ENCODE measurements at places on chromosomes 2 and 18. TPM values are rescaled to one million over a fixed set of nuclear protein-coding genes. Genes with fewer than 3 reads are reported as not detected.

DNA sequence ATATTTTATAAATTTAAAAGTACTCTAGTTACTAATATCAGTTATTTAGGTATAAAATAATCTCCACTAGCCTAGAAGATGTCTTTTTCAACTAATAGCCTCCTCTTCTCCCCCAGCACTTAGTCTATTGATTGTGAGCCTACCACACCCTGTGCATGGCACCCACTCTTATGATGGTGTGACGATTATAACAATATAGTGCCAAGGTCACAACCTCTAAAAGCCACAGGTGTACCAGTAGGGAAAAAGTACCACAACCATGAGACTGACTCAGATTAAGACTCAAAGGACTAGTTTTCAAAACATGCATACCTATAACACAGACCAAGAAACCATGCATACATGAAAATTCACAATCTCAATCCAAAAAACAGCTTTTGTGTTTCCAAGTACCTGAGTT is 27.6 kb downstream of the THADA start:
- DNase-seq: no peak

DNA sequence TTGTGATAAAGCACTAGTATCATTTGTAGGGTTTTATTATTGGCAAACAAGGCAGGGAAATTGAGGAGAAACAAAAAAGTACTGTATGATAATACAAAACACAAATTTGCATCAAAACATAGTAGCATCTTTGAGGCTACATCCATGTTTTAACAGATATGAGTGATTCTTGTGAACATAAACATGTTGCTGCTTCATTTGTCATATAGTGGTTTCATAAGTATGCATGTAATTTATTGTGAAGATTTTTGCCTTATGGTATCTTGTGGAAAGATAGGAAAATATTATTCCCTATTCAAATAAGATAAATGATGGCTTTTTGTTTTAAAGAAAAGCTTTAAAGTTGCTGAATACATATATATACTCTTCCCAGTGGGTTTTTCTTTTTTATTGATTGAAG is 60.3 kb downstream of the VRK2 start:
- DNase-seq: no peak

Gene CLASP1
- 47.9 TPM for total RNA-seq

DNA sequence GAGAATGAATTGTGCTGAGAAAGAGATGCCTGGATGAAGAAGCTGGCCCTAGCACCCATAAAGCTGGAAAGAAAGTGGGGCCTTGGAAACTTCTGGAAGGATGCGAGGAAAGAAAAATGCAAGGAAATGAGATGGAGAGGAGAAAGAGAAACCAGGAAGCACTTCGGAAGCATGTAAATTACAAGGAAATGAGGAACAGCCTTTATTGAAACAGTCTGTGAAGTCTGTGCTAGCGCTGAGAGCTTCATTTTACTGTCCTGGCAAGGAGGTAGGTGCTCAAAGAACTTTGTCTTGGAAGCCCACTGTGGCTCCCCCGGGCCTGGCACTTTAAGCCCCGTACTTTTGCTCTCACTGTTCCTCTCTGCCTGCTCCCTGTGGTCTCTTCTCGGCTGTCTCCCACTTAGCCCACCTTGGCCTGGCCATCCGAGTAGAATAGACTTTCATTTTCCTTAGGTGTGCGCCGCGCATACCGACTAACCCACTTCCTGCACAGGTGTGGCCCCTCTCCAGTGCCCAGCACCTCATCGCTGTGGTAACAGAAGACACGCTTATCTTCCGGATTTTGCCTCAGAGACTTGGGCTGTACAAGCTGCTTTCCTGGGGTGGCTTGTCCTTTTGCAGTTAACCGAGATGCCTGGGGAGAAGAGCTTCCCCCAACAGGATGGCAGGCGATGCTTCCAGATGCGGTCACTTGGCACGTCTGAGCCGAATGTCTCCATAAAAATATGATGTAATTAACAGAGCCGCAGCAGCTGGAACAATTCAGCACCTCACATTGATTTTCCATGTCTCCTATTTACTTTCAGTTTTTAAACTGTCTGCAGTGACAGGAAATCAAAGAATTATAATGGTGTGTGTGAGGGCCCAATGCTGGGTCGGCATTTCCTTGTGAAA is 199.6 kb downstream of the HRH4 start:
- no peak for DNase-seq

DNA sequence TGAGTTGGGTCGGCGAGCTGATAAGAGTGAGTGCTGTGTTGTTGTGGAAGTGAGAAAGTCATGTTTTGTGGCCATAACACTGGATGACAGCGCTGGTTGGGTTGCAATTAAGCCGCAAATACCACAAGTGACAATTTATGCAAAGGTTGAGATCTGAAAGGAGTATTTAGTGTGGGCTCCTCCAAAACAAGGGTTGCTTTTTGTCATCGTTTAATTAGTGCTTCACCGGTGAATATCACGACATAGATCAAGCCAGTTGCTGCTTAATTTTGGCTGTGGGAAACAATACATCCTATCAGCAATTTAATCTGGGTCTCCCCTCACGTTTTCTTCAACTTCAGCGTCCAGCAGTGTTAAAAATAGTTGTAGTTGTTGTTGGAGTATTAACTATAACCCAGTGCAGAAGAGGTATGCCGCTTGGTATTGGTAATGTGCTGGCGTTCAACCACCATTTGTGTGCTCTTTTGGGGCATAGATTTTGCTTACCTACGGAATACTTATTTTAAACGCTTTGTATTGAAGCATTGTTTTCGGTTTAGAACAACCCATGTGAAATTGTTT is 662 bp downstream of the ACVR2A start:
- DNase-seq: no peak

Gene CXCR4
- total RNA-seq: 1.3 TPM

DNA sequence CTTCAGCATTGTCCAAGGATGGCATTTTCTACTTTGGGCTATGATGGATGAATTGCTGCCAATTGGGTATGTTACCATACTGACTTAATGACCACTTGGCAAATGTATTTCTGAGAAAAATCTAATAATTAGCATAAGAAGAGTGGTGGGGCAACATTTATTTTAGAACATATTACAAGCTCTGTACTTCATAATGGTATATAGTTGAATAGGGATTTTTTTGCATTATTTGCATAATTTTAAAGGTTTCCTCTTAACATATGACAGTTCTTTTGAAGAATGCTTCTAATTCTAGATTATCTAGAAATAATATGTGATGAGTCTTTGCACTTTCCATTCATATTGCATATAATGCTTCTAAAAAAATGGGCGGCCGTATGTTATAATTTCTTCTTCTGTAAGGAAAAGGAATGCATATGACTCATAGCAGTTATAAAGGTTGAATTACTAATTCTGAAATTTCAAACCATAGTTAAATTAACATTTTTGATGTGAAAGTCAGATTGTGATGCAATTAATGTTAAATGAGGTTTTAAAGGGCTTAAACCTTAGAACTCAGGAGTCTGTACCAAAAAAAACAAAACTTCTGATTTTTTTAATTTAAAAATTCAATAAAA is 1652.3 kb upstream of the SLC39A10 start:
- no peak for DNase-seq

GRCh38 chr2:221377066-221377465 is 195.0 kb downstream of the EPHA4 start:
- DNase-seq: no peak

Gene SRD5A2
- total RNA-seq: 0.03 TPM

GRCh38 chr2:9665898-9666297 is 35.1 kb upstream of the YWHAQ start:
- no peak for DNase-seq

Gene DNAJC5G
- total RNA-seq: 0.39 TPM

Gene TUBA4B
- total RNA-seq: 0.14 TPM

Gene DSC3
- total RNA-seq: 2.1 TPM

DNA sequence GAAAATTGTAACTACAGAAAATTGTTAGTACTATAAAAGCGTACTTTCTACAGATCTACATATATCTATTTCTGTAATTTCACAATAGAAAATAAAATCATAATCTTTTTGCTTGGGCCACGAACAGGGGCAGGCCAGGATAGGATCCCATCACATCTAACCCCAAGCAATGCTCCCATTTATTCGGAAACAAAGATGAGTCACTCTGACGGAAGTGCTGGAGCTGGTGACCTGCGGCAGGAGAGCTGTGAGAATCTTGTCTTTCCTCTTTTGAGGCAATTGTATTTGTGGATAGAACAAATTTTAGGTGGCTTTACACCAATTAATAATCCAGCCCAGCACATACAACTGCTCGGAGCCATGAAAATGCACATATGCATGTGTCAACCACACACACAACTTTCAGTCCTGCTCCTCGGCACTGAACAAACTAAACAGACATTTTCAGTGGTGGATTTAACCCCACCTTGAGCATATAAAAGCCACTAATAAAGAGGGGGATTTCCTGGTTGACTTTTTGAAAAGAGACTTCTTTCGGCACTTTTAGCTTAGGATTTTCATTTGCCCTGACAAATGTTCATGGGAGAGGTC is 22.3 kb upstream of the INSIG2 start:
- DNase-seq: no peak

Gene PRR30
- not detected for total RNA-seq

GRCh38 chr2:209688385-209688784 is 83.2 kb upstream of the UNC80 start:
- DNase-seq: no peak

GRCh38 chr18:12838178-12838634 is 45.8 kb downstream of the PTPN2 start:
- DNase-seq: peak; percentile 26

DNA sequence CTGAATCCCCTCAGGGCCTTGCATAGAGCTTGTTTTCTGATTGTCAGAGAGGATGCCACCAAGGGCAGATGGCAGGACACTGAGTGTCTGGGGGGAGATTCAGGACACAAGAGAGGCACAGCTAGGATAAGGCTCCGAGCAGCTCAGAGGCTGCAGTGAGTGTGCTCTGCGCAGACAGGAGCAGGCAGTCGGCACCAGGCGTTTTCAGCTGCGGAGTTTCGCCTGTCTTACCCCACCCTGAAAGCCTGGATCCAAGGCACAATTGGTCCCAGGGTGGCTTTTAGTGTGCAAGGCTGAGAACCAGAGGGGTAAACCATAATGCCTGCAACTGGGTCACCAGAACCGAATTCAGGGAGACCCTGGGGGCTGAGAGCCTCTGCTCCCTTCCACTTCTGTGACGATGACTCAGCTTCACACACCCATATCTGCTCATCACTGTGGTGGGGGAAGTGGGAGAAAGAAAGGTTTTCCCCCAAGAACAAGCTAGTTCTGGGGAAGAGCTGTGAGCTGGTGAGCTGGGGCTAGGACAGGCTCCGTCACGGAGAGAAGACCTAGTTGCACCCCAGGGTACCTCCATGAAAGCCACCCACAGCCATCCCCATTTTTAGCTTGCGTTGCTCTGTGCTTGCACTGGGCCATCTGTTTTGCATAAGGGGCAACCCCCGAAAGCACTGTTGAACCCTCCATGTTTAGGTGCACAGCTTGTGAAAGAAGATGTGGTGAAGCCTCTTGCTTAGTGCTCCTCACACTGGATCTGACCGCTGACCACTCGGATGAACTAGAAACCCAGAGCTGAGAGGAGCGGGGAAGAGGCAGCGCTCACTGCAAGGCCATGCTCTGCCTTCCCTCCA is 173.7 kb downstream of the CELF4 start:
- no peak for DNase-seq

Gene SOWAHC
- 26.3 TPM for total RNA-seq

Gene BARD1
- 33.9 TPM for total RNA-seq

Gene DQX1
- total RNA-seq: 0.74 TPM

DNA sequence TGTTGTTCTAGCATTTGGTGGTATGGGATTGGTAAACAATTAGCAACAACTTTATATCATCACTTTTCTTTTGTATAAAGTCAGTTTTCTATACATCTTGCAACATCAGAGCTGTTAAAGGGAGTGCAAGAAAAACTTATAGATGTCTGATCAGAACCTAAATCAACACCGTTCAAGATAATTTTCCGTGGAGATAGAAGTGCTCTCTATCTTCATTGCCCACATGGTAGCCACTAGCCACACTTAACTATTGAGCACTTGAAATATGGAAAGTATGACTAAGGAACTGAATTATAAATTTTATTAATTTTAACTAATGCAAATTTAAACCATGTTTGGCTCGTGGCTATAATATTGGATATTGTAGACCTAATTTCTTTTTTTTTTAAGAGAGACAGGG is 5.2 kb downstream of the TTC27 start:
- DNase-seq: no peak

DNA sequence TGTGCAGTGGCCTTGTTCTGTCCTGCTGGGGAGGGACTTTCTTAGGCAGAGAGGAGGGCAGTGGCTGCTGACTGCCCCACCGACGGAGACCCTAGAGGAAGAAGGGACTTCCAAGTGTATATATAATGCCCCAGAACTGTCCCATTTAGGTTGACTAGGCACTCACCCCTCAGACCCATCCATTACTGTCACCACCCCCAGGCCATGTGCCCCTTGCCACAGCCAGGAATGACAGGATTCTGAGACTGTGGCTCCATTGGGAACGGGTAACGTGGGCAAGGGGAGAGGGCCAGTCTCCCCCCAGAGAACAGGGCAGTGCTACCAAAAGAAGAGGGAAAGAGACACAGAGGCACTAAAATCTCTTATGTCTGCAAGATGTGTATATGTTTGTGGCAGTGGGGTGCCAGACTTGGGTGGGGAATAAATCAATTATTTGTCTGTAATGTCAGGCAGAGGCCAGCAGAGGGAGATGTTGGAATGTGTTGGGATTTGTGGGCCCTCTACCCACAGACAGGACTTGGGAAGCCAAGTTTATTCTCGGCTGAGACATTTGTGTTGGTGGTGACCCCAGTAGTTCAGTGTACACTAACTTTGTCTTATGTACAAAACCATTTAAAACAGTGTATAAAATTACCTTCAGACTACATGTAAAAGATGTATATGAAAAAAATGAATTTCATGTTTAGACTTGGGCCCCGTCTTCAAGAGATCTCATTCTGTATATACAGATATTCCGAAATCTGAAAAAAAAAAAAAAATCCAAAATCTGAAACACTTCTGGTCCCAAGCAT is 24.0 kb upstream of the TMEM37 start:
- DNase-seq: peak; percentile 75

DNA sequence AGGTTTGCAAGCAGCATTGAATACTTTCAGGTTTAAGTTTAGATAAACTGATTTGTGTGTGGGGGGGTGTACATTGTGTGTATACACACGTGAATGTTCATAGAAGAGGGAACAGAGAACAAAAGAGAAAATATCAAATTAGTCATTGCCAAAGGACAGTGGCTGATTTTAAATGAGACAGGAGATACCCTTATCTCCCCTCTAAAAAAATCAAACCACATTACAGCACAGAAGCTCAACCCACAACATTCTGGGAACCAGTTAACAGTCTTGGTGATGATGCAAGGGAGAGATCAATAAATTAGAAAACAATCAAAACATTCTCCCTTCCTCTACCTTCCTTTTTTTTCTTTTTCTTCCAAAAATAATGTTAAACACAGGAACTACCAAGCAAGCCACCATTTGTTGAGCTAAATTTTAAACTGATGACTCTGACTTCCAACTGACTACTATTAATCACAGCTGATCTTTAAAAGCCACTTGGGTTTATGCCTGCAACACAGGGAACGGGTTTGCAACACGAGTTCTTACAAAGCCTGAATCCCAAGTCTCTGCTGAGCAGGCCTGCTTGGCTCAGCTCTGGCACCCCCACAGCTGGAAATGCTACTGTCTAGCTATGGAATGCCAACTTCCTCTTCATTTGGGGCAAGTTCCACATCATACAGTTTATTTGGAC is 119.2 kb upstream of the ACVR1C start:
- no peak for DNase-seq

Measured in GM23338 (cell line).